Heart left ventricle (tissue), 16 donors: ENCODE measurements at places on chromosomes 16 and 17. TPM values are rescaled to one million over a fixed set of nuclear protein-coding genes. Genes with fewer than 3 reads are reported as not detected.

PYY gene
- not detected for total RNA-seq

SPN gene
- total RNA-seq, result 7.2 TPM

DNA sequence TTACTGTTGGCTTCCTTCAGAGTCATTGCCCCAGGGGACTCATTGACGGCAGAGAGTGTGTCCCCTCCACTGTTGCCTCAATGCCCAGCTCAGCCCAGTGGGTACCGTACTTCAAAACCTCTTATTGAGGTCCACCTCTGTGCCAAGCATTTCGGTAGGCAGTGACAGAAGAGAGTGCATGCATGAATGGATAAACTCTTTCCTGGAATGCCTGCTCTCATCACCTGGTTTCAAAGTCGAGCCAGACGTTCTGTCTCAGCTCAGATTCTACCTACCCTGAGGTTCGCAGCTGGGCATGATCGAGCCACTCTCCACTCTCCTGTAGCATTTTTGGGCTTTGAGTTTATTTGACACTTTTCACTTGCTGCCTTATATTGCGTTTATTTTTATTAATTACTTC lies 647.0 kb downstream of the MAF start:
- H3K4me3 ChIP-seq, result no peak overlapping the region
- H3K4me1 ChIP-seq, result no peaks in the 10 kb centered on the region
- no peak for DNase-seq
- H3K36me3 ChIP-seq, result no peaks in the 10 kb centered on the region

TBC1D3K gene
- total RNA-seq, result not detected

DNA sequence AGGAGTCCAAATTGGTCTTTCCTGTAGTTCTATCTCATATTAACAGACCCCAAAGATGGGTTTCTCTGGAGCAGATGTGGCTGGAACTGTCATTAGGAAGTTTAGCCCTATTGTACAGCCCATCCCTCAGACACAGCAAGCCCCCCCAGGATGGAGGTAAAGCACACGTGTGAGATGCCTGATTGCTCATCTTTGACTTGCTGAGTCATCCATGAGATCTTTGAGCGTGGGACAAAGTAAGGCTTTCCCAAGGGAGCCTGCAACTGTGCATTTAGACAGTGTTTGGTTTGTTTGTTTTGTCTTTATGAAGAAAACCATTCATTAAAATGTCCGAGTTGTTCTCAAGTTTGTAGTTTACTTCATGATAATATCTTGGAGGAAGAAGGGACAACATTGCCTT lies 145.3 kb upstream of the CDH13 start:
- no peaks in the 10 kb centered on the region for H3K4me1 ChIP-seq
- no peak for DNase-seq
- no peaks in the 10 kb centered on the region for H3K36me3 ChIP-seq

- peaks cover 9% of the 10 kb centered on the region for H3K27me3 ChIP-seq
- H3K4me1 ChIP-seq, result no peaks in the 10 kb centered on the region
- no peak overlapping the region for H3K4me3 ChIP-seq
- H3K36me3 ChIP-seq, result no peaks in the 10 kb centered on the region
Observed at GRCh38 chr16:10868104-10868595, 8.9 kb upstream of the CIITA start.

OTOP2 gene
- total RNA-seq, result not detected

C17orf78 gene
- not detected for total RNA-seq
